Activated CD4-positive, alpha-beta T cell treated with anti-CD3 and anti-CD28 coated beads for 24 hours (primary cell): ENCODE measurements at places on chromosomes 5 and 9.
A peak's percentile ranks its signal among the peaks of the same experiment; 100 is the strongest.

- no peak for DNase-seq
Measured at GRCh38 chr9:75200892-75201470, 112.7 kb downstream of the OSTF1 start.

GRCh38 chr9:137255448-137256114, 454 bp downstream of the NELFB start:
- DNase-seq = no peak

DNA sequence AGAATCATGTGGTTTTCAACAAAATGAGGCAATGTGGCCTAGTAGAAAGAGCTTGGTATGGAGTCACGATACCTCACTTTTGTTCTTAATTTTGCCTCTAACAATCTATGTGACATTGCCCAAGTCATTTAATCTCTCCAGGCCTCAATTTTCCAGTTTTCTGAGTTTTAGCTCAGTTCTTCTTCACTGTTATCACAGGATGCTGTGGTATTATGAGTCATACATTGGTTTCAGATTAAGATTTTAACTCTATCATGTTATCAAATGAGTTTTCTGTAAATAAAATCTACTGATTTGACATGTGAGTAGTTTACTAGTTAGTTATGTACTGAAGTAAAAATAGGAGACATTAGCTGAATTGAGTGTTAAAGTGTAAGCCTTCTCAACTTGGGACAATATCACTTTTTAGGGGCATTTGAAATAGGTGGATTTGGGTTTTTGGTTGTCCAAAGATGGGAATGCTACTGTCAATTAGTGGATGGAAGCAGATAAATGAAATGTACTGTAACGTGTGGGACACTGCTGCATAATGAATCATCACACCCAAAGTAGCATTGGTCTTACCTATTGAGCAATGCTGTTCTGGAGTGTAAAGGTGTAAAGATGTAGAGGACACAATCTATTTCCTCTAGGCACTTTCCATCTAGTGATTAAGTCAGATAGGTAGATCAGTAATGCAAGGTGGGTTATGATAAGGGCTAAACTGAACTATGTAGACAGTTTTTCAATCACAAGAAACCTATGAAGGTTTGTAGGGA, 73.3 kb downstream of the NNT start:
- DNase-seq = no peak

GRCh38 chr9:107999011-107999410, 509.4 kb upstream of the KLF4 start:
- DNase-seq = no peak

DNA sequence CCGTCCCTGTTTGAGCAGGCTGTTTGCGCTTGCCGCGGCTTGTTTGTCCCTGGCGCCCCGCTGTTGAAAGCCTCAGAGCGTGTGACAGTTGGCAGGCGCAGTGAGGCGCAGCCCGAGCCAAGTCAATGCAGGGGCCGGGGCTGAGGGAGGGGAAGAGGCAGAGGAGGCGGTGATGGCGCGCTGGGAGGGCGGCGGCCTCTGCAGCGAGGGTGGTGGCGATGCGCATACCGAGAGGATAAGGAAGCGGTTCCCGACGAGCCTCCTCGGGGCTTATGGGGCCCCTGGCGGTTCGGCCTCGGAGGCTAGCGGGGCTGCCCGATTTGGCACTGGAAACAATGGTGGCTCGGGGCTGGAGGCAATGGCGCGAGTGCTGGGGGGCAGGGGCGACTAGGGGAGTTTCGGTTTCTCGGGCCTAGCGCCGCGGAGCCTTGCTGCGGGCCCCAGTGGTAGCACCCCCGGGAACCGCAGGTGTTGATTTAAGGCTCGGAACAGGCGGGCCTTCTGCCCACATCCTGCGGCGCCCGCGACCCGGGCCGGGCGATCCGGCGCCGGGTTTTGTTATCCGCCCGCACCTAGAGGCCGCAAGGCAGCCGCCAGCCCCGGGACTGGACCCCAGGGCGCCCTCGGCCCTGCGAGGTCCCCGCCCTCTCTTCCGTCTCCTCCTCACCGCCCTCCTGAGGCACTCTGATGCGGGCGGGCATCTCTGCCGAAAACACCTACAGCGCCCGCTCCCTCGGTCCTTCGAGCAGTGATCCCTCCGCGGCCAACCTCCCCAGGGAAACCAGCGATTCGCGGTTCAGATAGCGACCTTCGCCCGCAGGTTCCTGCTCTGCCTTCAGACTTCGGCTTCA, 947 bp upstream of the LNPEP start:
- DNase-seq = peak; percentile 84

DNA sequence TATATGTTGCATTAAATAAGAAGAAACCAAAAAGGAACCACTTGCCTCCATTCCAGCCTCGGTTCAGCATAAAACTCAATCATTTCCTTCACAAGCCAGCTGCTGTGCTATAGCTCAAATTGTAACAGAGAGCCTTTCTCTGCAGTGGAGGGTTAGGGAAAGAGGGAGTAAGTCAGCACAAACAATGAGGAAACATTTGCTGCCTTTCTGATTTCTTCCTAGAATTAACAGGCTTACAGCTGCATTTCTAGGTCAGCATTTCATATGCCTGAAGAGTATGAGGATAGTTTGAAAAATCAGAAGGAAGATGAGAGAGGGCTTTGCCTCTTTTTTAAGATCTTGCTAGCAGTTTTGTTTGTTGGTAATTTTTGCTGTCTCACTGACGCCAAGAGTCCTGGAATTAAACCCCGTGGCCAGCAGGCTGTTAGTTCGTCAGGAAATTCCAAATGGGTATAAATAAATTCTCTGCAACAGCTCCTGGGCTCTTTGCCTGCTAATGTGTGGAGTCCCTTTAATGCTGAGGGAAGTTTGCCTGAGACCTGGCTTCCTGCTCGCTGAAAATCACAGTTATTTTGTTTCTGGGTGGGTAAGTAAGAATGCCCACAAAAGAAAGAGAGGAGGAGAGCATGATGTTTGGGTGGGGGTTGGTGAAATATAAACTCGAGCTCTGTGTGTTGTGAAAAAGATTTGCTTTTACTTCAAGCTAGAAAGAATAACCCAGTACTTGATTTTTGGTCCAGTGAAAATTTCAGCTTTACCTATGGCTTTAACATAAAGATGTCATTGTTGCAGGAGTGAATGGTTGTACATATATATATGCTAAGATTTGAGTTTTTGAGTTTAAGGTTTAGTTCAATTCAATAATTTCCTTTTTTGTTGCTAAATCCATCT, 148.1 kb upstream of the DMRT1 start:
- DNase-seq = no peak

- no peak for DNase-seq
Measured at GRCh38 chr9:36416890-36417289, 16.8 kb upstream of the RNF38 start.

DNA sequence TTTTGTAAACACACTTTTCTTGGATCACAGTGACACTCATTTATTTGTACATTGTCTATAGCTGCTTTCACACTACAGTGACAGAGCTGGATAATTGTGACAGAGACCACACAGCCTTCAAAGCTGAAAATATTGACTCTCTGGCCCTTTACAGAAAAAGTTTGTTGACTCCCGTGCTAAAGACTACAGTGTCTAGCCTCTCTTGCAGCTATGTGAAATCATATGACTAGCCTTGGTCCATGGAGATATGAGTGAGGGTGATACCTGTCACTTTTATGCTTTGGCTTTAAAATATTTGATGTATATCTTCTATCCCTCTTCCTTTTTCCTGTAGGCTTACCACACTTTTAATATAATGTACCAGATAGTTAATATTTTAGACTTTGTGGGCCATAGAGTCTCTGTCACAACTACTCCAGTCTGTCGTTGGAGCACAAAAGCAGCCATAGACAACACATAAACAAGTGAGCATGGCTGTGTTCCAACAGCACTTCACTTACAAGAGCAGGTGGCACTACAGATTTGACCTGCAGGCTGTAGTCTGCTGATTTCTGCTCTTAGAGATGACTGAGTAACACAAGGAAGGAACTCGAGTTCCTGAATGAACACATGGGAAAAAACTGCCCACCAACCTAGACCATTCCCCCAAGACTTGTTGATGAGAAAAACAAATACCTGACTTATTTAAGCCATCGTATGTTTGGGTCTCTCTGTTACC, 73.5 kb upstream of the ANKRD55 start:
- no peak for DNase-seq

DNA sequence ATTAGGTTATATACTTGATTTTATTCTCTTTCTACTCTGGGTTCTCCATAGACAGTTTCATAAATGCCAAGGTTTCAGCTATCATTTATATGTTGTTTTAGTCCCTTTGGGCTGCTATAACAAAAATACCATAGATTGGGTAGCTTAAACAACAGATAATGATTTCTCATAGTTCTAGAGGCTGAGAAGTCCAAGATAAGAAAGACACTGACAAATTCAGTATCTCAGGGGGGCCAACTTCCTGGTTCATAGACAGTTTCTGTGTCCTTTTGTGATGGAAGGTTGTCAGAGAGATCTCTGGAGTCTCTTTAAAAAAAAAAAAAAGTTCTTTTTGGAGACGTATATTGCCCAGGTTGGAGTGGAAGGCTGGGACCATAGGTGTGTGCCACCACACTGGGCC, 113.3 kb downstream of the SCAMP1 start:
- DNase-seq = no peak

DNA sequence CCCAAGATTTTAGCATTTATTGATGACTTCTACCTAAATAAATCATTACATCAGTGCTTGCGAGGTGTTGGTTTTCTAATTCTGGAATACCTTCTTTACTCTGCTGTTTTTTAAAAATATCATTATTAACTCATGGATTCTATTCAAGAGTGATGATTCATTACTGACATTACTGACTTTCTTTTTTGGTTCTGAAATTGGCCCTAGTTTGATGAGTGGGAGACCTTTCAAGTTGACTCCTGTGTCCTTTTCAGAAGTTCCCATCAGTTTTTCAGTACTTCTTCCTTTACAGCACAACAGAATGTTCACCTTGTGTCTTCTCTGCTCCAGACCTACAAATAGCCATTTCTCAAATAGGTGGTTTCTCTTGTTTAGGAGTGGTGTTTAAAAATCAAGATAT, 114.1 kb downstream of the PCSK5 start:
- no peak for DNase-seq

GRCh38 chr5:143685246-143685815, 126.6 kb upstream of the HMHB1 start:
- no peak for DNase-seq

DNA sequence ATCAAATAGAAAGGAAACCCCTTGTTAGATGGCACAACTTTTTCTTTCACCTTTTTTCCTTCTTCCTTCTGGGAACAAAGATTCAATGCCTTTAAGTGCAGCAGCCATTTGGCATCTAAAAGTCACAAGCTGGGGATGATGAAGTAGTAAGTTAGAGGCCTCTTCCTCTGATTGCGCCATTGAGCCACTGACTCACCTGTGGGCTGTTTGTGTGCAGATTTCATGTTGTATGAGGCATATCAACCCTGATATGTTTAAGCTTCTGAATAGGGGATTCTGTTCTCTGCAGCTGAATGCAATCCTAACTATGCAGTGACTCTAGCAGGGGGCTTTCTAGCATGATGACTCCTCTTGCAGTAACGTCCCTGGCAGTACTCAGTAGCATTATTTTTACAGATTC, 599.9 kb downstream of the CSNK1G3 start:
- DNase-seq = no peak

- DNase-seq = no peak
Measured at GRCh38 chr9:21502586-21502985, 20.5 kb upstream of the IFNE start.

GRCh38 chr9:69806627-69807026, 14.0 kb upstream of the CFAP95 start:
- DNase-seq = no peak

- no peak for DNase-seq
Measured at GRCh38 chr5:135223404-135223803, 175.6 kb downstream of the MACROH2A1 start.

- DNase-seq = no peak
Measured at GRCh38 chr5:95883185-95884016, 60.9 kb upstream of the GLRX start.

- DNase-seq = no peak
Measured at GRCh38 chr5:172635038-172635437, 6.0 kb upstream of the NEURL1B start.

DNA sequence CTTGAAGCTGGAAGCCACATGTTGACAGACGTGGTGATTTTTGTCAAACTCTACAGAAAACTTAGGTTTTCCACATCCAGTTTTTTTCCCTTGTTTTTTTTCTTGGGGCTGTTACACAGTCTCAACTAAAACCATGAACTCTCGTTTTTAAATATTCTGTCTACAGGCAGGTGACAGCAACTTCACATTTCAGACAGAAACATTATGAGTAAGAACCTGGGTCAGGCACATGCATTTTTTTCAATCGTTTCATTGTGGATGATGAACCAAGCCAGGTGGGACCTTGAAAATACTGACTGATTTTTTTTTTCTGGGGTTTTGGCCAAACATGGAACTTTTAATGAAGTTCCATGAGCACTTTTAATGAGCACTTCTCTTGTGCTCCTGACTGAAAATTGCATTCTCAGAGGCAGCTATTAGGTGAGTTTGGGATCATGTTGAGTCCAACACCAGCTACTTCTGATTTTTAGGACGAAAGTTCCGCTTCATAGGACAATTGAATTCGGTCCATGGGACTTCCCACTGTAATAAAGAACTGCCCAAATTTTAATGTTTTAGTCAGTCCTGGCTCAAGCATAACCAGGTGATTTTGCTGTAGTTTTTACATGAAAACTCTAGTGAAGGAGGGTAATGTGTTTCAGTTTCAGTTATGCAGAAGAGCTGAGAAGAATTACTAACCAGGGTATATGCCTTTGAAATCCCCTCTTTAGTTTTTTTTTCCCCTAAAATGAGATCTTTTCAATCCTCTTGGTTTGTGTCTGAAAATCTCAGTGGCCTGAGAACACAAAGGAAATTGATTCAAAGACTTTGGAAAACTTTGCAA, 93.2 kb upstream of the ADAMTS16 start:
- no peak for DNase-seq

GRCh38 chr9:127847178-127847510, 7.3 kb downstream of the ENG start:
- DNase-seq = no peak

GRCh38 chr9:3268223-3268622, 257.6 kb downstream of the RFX3 start:
- no peak for DNase-seq

DNA sequence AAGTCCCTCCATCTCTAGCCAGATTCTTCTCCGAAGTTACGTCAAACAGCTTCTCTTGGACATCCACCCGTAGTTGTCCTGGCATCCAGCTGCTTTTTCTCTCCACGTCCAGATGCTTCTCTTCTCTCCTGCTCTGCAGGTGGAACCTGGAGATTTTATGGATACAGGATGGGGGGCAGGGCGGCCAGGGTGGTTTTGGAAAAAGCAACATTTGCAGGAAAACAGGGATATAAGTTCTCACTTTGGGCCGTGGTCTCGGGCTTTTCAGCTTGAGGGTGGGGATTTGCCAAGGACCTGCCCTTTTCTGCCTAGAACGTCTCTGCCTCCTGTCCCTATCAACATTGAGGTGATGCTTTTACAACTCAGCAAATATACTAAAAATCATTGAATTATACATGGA, 1941.6 kb upstream of the C9orf72 start:
- DNase-seq = no peak

DNA sequence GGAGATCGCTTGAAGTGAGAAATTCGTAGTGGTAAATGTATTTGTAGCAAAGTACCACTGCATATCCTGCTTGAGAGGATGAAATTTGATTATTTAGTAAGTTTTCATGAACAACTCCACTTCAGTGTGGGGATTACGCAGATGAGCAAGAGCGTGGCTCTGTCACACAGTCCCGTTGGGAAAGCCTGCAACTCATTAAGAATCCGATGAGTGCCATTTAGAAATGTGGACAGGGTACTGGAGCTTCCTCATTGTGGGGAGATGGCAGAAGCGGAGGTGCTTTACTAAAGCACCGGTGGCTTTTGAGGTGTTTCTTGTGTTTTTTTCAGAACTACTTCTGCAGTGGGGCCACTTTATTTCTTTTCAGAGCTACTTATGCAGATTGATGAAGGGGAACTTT, 1.4 kb downstream of the TJP2 start:
- DNase-seq = no peak

- DNase-seq = no peak
Measured at GRCh38 chr5:65722575-65723403, 784 bp downstream of the NLN start.
